A172 (cell line): ENCODE measurements at places on chromosomes 11 and 22.

DNA sequence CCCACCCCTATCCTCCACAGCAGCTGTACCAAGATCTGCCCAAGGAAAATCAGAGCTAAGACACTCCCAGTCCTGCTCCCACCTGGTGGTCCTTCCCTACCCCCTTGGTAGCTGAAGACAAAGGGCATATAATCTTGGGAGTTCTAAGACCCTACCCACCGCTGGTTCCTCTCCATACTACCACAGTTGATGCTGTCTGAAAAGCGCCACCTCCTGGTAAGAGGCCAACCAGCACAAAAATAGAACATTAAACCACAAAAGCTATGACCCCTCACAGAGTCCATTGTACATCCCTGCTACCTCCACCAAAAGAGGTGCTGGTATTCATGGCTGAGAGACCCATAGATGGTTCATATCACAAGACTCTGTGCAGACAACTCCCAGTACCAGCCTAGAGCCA is 161.5 kb upstream of the ARHGAP42 start:
- no peak for DNase-seq

- peak; percentile 64 for DNase-seq
Observed at GRCh38 chr11:77619576-77620198, 17.9 kb downstream of the CLNS1A start.

GRCh38 chr11:11608783-11609232 is 13.0 kb downstream of the GALNT18 start:
- DNase-seq = peak; percentile 48

DNA sequence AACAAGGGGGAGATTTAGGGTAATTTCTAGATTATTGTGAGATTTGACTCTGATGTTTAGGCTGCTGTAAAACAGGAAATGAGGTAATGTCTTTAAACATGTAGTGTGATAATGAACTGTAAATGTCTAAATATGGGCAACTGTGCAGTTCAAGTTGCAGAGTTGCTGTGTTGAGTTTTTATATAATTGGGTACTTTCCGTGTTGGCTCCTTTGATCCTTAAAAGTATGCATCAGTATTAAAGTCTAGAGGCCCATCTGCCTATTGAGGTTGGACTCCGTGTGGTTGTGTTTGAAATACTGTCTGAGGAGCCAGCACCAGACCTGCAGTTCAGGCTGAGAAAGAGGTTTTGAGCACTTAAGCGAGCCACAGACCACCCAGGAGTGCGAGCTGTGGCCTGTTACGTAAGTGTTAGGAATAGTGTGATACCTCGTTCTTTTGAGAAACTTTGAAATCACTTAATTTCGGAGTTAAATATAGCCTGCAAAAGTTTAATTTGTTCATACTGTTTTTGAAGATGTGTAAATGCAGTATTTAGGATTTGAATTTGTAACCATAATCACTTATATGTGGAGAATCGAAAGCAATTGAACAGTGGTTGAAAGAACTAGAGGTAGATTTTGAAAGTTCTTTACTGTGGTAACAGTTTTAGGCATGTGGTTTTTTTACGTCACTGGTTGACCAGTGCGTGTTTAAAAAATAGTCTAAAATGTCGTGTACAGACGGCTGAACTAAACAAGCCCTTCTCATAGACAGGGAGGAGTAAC is 9.0 kb downstream of the FAM118A start:
- peak; percentile 32 for DNase-seq

GRCh38 chr22:20459152-20459542 is 21.5 kb upstream of the SCARF2 start:
- DNase-seq = no peak

DNA sequence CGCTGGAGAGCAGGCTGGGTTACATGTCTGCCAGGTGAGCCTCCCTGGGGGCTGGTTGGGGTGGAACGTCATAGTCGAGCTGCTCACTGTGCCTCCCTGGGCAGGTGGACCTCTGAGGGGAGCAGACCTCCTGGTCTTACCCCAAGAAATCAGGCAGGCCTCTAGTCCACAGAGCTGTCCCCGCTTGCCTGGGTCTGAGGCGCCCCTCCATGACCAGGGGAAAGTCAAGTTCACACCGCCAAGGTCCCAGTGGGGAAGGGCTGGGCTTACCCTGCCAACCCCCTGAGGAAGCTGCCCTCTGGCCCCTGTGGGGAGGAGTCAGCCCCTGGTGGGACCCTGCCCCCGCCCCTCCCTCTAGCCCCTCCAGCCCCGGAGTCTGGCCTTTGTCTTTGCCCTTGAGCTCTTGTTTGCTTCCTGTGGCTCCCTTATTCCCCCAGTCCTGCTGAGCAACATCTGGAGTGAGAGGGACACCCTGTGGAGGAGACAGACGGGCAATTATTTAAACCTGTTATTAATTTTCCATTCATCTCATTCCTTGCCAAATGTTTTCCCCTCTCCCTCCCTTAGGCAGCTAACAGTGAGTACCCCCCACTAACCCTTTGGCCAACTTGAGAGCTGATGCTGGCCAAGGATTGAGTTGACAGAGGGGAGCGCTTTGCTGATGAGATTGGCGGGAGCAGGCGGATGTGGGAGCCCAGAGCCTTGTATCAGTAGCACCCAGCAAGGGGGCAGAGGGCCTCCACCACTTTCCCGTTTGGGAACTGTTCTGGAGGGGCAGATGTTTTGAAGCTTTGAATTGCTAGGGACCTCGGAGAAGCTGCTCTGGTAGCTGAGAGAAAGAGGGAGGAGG is 83.4 kb downstream of the CEP164 start:
- no peak for DNase-seq

DNA sequence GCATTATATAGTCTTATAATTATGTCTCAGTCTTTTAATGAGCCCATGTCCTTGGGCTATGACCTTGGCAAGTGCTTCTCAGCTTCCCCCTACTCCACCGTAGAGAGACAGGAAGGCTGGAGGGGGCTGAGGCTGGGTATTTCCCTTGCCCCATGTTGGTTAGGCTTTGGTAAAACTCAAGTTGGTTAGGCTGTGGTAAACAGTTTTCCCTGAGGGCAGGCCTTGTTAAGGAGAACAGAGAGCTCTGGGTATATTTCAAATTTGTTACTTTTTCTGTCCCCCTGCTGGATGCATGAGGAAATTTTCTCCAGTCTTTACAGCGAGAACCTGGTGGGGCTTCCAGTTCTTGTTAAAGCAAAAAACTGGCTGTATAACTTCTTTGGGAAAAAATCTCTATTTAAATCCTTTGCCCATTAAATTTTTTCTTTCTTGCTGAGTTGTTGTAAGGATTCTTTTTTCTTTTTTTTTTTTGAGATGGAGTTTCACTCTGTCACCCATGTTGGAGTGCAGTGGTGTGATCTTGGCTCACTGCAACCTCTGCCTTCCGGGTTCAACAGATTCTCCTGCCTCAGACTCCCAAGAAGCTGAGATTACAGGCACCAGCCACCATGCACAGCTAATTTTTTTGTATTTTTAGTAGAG is 12.2 kb upstream of the DCHS1 start:
- DNase-seq = peak; percentile 16

- no peak for DNase-seq
Observed at GRCh38 chr11:18710545-18710944, 12.0 kb downstream of the TMEM86A start.

- no peak for DNase-seq
Observed at GRCh38 chr11:57363131-57364080, 17.5 kb downstream of the PRG3 start.

DNA sequence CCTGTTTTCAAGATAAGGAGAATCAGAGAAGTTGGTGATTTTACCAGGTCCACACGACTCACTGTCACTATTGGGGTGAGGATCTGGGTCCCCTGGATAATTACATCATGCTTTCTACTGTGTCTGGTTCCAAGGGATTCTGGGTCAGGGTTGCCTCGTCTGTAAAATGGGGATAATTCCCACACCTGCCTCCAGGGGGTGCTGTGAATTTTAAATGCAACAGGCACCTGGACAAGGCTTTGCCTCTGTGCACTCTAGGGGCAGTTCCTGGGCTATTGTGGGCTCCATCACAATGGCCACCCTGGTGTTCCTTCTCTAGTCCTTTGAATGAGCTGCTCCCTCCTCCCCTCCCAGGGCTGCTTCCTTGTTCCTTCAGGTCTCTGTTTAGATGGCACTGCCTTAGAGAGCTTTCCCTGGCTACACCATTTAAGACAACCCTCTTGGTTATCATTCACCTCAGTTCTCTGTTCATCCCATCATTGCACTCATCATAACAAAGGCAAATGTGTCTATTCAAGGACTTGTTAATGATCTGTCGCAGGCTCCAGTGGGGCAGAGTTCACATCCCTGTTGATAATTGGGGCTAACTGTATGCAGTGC is 178.6 kb downstream of the MIAT start:
- peak; percentile 28 for DNase-seq

- DNase-seq = no peak
Observed at GRCh38 chr11:117256573-117256972, 24.1 kb downstream of the RNF214 start.

- no peak for DNase-seq
Observed at GRCh38 chr11:111379602-111380136, 594 bp upstream of the POU2AF1 start.
